ENCODE measurements at places on chromosomes 2 and 18.

DNA sequence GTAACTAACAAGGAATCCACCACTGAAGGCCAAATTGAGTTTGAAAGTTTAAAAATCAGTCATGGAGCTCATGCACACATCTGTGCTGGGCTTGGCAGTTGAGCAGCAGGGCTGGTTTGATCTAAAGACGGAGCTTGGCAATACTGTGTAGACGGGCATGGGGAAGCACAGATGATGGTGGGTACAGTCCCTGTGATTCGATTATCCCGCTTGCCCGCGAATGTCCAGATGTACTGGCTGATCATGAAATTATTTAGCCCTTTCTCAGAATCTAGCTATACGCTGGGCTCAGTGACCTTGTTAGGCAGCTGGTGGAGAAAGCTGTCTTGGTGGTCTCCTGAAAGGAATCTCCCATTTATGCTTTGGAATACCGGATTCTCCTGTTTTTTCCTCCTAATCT is 74.8 kb upstream of the SOX11 start:
- DNase-seq = no peak

GRCh38 chr2:186348200-186348599 is 137.9 kb upstream of the ZC3H15 start:
- DNase-seq = no peak

DNA sequence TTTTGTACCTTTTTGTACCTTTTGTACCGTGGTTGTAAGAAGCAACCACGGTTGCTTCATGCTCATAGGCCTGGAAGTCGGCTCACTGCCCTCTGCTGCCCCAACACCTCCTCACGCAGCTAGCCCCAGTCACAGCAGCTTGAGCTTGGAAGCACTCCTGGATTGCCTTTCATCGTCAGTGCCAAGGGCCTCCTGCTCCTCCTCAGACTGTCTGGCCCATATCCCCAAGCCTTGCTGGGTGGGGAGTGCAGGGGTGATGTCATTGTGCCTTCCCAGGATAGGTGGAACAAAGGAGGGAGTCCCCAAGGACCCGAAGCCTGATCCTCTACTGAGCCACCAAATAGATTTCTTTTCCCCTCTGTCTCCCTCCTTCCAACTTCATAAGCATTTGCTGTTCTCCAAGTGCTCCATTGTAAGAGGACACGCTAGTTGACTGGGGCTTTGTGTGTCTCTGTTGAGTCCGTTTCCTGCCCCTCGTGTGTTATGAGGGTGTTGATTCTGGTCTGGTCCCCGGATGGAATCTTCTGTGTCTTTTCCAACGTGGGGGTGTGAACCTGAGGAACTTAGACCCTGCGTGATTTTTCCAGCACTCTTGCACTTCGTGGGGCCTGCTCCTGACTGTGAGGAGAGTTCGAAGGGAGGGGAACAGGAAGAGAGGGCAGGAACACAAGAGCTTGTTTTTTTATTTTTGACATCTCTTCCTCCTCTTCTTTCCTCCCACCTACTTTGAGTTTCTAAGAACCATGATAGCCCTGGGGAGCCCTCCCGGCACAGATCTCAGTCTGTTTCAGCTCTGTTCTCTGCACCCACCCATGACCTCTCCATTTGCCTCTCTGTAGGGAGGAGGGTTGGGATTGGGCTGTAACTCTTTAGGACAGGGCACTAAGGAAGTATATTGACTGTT is 127.2 kb upstream of the EML6 start:
- DNase-seq = no peak

GRCh38 chr2:20666304-20667150 is at the start of gene GDF7:
Gene GDF7, plus strand, starts transcription at chr2:20667144. Its CDS starts 96 bp downstream, at chr2:20667240.
- DNase-seq = no peak

DNA sequence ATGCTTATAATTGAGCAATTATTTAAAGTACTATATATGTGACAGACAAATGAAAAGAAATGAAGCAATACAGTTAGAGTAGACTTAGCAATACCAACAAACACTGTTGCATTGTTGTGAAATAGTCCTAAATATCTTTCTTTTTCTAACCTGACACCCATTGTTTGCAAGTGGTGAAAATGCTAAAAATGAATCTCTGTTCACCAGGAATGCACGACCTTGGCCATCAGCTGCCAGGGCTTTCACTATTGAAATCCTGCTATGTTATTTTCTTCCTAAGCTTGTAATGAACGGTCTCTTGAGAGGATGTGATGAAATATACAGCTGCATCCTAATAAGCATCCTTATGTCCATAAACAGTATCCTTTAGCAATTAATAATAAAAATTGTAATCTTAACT is 136.2 kb upstream of the MGAT5 start:
- DNase-seq = no peak

- no peak for DNase-seq
Observed at GRCh38 chr2:54904836-54905235, 145.4 kb downstream of the RTN4 start.

DNA sequence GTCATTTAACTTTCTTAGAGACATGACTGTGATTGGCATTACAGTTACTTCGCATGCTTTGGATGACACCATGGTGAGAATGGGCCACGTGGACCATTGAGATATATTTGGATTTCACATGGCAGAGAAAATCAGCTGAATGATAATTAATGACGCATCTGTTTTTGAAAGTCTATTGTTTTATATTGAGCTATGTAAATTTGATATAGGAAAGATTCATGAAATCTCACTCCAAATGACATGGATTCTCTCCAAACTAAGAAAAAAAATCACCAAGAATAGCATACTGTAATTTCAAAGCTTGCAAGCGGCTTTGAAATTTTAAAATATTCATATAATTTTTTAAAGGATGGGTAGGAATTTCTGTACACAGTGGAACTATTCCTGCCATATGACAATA is 163.7 kb downstream of the SH3BP4 start:
- no peak for DNase-seq

DNA sequence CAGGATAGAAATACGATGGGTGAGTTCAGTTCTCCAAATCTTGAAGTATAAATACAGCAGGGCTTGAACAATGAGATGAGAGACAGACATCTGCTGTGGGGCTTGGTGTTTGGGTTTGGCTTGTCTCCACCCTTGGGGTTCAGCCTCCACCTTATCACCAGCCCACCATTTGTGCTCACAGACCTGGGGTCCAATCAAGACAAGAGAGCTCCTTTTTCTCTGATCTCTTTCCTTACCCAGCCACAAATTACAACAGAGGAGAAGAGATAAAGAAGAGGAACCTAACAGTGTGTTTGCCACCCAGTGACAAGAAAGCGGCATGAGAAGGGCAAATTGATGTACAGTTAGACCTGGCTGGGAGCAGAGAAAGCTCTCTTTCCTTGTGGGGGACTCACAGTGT is 204.5 kb upstream of the CXCR4 start:
- DNase-seq = no peak

DNA sequence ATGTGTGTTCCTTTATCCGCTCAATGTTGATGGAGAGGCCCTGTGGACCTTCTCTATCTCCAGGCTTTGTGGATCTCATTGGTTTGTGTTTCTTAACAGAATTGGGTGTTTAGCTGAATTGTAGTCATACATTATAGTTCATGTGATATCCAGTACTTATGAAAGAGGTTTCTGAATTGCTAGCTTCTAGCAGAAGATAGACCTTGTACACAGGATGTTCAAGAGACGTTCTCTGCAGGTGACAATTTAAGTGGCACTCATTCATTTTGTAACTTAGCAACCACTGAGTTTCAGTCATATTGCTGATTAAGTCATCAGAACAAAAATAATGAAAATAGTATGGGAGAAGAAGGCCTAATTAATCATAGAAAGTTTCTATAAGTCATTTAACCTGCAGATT is 279.2 kb downstream of the ALPK2 start:
- peak; percentile 28 for DNase-seq

- no peak for DNase-seq
Observed at GRCh38 chr2:238467792-238468191, 41.1 kb downstream of the ASB1 start.

GRCh38 chr2:40611196-40611595 is 159.3 kb upstream of the SLC8A1 start:
- DNase-seq = no peak

- no peak for DNase-seq
Observed at GRCh38 chr18:79940126-79940813, 11.2 kb downstream of the SLC66A2 start.

- no peak for DNase-seq
Observed at GRCh38 chr2:202495230-202495604, 119.1 kb downstream of the BMPR2 start.

DNA sequence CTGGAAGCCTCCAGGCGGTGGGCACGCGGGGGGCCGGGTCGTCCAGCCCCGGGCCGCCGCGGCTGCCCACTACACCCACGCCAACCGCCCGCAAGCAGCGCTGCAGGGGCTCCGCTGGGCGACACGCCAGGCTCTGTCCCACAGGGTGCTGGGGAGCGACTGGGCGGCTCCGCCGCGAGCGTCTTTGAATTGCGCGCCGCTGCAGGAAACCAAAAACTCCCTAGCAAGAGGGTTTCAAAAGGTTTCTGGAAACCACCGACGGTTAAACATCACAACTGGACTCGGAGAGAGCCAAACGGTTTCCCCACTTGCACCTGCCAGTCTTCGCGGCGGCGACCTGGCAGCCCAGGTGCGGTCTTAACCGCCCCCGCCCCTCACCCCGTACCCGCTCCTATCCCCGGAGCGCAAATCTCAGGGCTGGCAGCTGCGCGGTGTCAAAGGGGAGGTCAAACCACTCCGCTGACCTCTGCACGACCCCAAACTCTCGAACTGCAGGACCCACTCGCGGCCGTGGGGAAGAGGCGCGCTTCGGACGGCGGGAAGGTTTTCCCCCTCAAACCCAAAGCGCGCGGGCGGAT is 1.0 kb downstream of the CXCR4 start:
- peak; percentile 30 for DNase-seq

GRCh38 chr2:241933179-241933911 is 63.8 kb downstream of the RTP5 start:
- no peak for DNase-seq

GRCh38 chr2:64489081-64489751 is 34.9 kb upstream of the AFTPH start:
- no peak for DNase-seq

GRCh38 chr2:23591111-23591510 is 206.1 kb downstream of the KLHL29 start:
- DNase-seq = no peak

GRCh38 chr18:41767960-41768359 is 187.1 kb upstream of the PIK3C3 start:
- DNase-seq = peak; percentile 8

DNA sequence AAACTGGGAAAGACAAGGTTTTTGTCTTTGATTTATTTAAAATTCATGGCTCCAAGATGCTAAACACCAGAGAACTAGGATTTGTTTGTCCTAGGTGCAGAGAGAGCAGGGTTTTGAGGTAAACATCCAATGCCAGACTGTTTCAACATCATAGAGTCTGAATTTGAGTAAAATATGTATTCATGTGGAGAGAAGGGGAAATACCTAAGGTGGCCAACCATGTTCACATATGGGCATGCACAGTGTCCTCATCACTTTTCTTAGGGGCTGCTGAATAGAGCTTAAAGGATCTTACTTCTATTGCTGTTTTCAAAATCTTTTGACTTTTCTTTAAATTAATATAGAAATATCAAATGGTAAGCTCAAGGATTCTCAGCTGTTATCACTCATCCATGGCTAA is 287.0 kb upstream of the CCDC68 start:
- no peak for DNase-seq

DNA sequence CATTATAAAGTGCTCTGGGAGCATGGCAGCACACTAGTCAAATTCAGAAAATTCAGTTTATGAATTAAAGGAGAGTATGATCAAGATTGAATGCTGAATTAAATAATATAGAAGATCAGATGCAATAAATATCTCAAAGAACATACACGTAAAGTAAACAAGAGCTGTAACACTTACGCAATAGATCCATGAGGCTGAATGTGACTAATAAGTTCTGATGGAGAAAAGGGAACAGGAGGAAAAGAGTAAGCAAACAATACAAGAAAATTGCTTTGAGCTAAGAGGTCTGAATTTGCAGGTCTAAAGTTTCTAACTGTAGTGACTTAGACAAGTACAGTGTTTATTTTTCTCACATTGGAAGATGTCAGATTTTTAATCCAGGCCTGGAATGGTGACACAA is 646.7 kb upstream of the ZNF804A start:
- no peak for DNase-seq

- DNase-seq = no peak
Observed at GRCh38 chr2:2795438-2796091, 464.5 kb upstream of the MYT1L start.

DNA sequence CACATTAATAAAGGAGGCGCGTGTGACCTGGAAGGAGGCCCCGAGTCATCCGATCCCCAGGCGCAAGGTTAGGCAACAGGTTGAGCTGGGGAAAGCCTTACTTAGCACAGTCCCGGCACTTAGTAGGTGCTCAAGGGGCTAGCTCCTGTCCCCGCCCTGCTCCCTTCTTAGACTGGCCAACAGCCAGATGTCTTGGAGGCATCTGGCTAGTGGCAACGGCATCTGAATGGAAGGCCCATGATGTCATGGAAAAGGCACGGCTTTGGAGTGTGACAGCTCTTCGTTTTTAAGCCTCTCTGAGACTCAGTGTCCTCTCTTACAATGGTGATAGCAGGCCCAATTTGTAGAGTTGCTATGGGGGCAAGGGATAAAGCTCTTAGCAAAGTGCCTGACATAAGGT is 258.3 kb downstream of the CYRIA start:
- no peak for DNase-seq

- DNase-seq = no peak
Observed at GRCh38 chr18:62585274-62586150, 62.7 kb downstream of the ZCCHC2 start.

GRCh38 chr2:137938204-137938603 is 26.1 kb upstream of the HNMT start:
- DNase-seq = peak; percentile 84

DNA sequence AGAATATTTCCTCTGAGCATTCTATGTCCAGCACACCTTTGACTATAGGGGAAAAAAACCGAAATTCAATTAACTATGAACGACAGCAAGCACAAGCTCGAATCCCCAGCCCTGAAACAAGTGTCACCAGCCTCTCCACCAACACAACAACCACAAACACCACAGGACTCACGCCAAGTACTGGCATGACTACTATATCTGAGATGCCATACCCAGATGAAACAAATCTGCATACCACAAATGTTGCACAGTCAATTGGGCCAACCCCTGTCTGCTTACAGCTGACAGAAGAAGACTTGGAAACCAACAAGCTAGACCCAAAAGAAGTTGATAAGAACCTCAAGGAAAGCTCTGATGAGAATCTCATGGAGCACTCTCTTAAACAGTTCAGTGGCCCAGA is 79.4 kb upstream of the FAM117B start:
- no peak for DNase-seq

DNA sequence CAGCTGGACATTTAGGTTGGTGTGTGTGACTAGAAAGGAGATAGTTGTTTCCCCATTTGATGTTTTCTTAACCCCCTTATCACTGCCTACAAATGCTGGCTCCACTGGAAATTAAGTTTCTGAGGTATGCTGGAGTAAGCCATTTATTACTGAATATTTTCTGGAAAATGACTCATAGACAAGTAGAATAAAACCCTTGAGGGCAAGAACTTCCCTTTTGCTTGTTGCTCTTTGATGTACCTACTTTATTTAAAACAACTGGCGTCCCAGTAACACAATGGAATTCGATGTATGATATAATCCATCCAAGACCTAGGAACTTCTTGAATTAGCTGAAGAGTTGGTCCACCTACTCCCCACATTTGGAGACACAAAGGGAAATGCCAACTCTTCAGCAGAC is 33.3 kb upstream of the SESTD1 start:
- DNase-seq = no peak

Measured in DMS79 treated with DMSO at 0.1 percent for 48 hours (cell line).